Progenitor cell of endocrine pancreas (in vitro differentiated cells): ENCODE measurements at places on chromosomes 5 and 9.

DNA sequence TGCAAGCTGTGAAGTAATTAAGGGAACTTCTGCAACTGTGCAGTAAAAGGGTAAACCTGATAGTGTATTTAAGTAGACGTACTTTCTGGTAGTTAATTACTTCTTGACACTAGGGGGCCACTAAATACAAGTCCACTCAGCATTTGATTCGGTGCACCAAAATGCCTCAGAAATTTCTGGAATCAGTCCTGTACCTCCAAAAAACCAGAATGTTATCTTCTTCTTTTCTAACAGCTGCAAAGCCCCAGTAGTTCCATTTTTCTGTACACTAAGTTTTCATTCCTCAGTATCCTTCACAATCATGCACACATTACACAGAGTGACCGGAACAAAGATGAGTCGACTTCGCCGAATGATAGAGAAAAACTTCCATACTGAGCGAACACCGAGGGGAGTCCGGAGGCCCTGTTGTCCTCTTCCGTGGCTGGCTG, 484 bp downstream of the GFM2 start:
- DNase-seq, result no peak

GRCh38 chr9:127846443-127847177, 7.8 kb downstream of the ENG start:
- no peak for DNase-seq

GRCh38 chr5:7565559-7565958, 169.6 kb downstream of the ADCY2 start:
- no peak for DNase-seq

GRCh38 chr5:6118691-6119090, 259.7 kb downstream of the MED10 start:
- DNase-seq, result no peak

- DNase-seq, result no peak
These were observed 1.0 kb upstream of the RASGRF2 start for GRCh38 chr5:80959138-80959537.
